NCI-H774 (cell line): ENCODE measurements at places on chromosomes 2 and 18.
A peak's percentile ranks its signal among the peaks of the same experiment; 100 is the strongest.

DNA sequence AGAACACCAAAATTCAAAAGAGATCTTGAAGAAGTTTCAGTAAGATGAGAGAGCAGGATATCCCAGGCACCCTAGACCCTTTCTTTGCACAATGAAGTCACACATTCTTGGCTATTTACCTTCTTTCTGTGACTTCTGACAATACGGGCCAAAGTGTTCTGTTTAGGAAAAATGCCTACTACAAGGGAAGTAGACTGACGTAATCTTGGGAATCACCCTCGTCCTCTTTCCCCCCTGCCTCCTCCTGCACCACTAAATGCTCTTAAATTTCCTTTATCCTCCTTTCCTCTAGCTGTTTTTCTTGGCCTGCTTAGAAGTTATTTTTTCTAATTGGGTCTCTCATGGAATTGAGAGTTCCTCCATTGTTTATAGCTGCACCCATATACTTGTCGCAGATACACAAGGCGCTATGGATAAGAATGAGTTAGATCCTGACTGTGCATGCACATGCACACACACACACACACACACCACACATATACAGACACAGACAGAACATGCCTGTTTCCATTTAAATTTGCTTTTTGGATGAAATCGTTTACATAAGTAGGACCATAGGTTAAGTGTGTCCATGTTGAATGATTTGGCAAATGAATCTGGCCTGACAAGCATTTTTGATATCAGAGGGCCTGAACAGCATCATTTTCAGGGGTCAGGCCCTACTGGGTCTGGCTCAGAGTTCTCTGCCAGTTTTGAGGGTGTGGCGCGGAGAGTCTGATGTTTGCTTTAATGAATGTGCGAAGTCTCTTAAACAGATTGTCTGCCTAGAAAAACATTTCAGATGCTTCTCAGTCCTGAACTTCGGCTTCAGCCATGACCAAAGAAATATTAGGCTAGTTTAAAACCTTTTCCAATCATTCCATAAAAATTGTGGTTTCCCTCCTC lies 131.9 kb upstream of the NT5C1B start:
- no peak for DNase-seq

- DNase-seq = no peak
Measured at GRCh38 chr2:178251151-178251955, 57.0 kb downstream of the OSBPL6 start.

DNA sequence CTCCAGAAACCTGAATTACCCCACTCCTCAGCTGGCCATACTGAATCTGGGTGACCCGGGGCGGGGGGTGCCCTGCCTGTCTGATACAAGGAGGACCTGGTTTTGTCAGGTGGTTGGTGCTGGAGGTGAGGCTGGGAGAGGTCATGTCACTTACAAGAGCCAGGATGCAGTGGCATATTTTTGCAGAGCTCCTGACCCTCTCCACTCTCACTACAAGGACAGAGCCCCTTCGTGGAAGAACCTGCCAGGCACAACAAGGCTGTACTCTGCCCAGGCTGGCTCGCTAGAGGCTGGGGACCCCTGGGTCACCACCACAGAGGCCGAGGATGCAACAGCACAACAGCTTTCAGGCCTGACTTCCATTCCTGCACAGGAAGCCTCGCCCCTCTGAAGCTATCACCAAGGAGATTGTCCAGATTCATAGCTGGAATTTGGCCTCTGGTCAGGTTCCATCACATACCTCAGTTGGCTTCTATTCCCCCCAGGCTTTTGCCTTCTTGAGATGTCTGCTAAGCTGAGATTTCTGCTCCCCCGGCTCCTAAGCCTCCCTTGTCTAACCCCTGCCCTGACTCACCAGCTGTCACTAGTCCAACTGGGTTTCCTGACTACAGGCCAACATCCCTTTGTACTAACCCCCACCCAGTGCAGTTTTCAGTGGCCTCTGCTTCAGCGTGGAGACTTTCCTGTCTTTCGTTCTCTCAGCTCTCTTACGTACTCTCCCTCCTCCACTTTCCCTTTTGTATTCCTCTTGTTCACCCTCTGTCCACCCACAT lies 132.5 kb upstream of the EPAS1 start:
- no peak for DNase-seq

- DNase-seq = no peak
Measured at GRCh38 chr2:73830871-73831401, 2.2 kb downstream of the STAMBP start.

GRCh38 chr2:28035816-28036215 lies 145.3 kb downstream of the BABAM2 start:
- DNase-seq = no peak

DNA sequence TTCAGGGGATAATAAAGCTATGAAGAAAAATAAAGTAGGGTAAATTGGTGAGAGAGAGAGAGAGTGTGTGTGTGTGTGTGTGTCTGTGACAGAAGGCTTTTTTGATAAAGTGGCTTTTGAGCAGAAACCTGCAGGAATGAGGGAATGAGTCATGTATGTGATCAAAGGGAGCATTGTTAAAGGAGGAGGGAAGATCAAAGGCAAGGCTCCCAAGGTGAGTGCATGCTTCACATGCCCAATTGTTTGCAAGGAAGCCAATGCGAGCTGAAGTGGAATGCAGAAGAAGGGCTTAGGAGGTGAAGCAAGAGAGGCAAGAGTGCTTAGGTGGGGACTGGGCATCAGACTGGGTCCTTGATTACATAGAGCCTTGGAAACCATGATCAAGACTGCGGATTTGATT lies 96.8 kb downstream of the DNAH6 start:
- no peak for DNase-seq

GRCh38 chr2:60873381-60873780 lies 8.0 kb upstream of the REL start:
- DNase-seq = no peak

DNA sequence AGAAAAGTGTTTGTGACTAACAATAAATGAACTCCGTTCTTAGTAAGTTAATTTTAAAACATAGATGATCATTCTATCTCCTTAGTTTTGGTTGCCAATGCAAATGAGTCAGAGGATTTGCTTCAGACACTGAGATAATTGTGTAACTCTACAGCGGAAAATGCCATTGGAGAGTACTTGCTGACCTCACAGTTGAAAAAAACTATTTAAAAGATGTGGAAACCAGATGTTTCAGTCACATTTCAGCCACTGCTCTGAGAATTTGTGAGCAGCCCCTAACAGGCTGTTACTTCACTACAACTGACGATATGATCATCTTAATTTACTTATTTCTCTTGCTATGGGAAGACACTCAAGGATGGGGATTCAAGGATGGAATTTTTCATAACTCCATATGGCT lies at the start of gene TNFAIP6:
TSS of gene TNFAIP6 (plus strand) at position 234 of the 400 bp plus-strand sequence. CDS start at position 309, 75 bp downstream.
- DNase-seq = no peak

- DNase-seq = peak; percentile 68
Measured at GRCh38 chr2:229713371-229714079, 830 bp downstream of the DNER start.

- DNase-seq = no peak
Measured at GRCh38 chr2:15756011-15756550, 164.4 kb downstream of the DDX1 start.

- peak; percentile 95 for DNase-seq
Measured at GRCh38 chr2:98909317-98910211, 26.5 kb downstream of the CRACDL start.

DNA sequence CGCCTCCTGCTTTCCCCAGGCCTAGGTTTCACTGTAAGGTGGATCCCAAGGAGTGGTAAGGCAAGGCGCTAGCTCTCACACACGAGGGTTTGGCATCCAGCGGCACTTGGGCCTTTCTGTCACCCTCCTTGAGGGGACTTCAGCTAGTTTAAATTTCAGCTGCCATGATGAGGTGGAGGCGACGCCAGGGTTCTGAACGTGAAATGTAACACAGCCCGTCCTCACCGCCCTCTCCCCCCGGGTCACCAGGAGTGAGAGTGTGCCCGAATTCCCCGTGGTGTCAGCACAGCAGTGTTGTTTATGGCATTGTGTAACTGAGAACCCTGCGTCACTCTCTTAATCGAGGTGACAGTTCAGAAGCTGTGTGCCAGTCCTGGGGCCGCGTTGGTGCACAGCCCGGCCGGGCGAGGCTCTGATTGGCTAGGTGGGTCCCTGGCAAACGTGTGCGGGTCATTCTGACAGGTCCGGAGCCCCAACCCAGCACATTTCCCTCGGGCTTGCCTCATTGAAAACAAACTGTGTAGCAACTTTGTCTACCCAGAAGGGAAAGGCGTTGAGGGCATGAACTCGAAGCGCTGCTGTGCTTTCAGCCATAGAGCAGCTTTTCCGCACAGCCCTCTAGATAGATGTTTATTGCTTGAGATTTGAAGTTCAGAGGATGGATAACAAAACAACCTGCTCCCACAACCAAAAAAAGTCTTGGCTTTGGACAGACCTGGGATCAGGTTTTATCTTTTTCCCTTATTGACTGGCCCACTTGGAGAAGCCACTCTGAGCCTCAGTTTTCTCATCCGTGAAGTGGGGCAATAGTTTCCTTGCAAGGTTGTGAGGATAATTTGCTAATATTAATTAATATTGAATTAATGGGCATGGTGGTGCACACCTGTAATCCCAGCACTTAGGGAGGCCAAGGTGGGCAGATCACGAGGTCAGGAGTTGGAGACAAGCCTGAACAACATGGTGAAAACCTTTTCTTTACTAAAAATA lies 4.9 kb downstream of the CIDEA start:
- no peak for DNase-seq

- no peak for DNase-seq
Measured at GRCh38 chr2:134035605-134036370, 218.1 kb upstream of the MGAT5 start.

GRCh38 chr2:47250586-47251403 lies 95.7 kb upstream of the STPG4 start:
- DNase-seq = peak; percentile 46

GRCh38 chr2:72545790-72546189 lies 280.0 kb downstream of the EXOC6B start:
- no peak for DNase-seq

GRCh38 chr2:202429164-202429980 lies 53.2 kb downstream of the BMPR2 start:
- no peak for DNase-seq

- DNase-seq = no peak
Measured at GRCh38 chr18:11112286-11112685, 37.1 kb downstream of the PIEZO2 start.

DNA sequence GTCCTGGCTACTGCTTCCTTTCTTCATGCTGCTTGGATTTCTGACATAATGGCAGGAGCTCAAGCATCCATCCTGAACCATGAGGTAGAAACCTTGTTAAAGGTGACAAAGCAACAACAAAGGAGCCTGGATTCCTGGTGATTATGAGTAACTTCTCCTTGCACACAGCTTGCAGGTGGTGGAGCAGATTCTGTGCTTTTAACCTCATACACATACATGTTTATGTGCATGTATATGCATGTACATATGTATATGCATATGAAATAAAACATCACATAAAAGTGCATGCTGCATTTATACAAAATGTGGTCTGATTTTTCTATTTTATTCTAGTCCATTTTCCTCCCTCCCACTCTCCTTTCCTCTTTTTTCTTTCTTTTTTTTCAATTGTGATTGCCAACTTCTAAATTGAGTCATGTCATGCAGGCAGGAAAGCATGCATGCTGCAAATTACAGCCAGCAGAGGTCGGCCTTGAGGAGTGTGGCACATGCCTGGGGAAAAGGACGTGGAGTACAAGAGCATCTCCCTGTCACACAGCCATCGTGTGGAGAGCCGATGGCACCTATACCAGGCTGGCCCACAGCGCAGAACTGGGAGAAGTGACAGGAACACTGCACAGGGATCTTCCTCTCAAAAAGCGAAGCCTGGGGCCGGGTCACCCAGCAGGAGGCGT lies 17.9 kb downstream of the LCT start:
- no peak for DNase-seq

GRCh38 chr18:48545757-48546321 lies 7.0 kb downstream of the CTIF start:
- peak; percentile 29 for DNase-seq

DNA sequence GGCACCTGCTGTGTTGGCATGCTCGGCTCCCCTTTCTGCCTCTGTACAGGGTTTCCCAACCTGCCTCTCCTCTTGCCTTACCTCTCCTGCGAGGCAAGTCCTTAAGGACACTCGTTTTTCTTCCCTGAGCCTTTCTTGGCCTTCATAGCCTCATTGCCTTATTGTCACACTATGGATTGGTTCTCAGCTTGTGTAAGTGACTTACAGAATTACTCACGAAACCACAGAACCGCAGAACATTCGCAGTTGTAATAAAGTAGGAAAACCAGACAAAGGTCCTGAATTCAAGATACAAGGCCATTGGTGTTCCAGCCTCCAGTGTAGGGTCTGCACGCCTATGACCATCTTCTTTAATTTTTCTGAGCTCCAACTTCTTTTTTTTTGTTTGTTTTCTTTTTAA lies 317.6 kb upstream of the SMIM21 start:
- no peak for DNase-seq
